ENCODE measurements at places on chromosomes 1 and 21. TPM values are rescaled to one million over a fixed set of nuclear protein-coding genes. Genes with fewer than 3 reads are reported as not detected.

The EPHA8 gene
- not detected for total RNA-seq

The CD1E gene
- not detected for total RNA-seq

The CRNN gene
- total RNA-seq: not detected

The CELA3A gene
- total RNA-seq: 2.6 TPM

The RHOU gene
- 0.10 TPM for total RNA-seq

The PROK1 gene
- not detected for total RNA-seq

The KRTAP10-3 gene
- total RNA-seq: not detected

The CD1D gene
- total RNA-seq: 0.08 TPM

The FTCD gene
- total RNA-seq: not detected

The PGLYRP4 gene
- total RNA-seq: not detected

The TMEM59 gene
- 250 TPM for total RNA-seq

The FAM177B gene
- total RNA-seq: not detected

- no peak for DNase-seq
Observed at GRCh38 chr1:31183126-31183525, 56.6 kb downstream of the NKAIN1 start.

- DNase-seq: no peak
Observed at GRCh38 chr21:45588871-45589491, 46.7 kb upstream of the SLC19A1 start.

DNA sequence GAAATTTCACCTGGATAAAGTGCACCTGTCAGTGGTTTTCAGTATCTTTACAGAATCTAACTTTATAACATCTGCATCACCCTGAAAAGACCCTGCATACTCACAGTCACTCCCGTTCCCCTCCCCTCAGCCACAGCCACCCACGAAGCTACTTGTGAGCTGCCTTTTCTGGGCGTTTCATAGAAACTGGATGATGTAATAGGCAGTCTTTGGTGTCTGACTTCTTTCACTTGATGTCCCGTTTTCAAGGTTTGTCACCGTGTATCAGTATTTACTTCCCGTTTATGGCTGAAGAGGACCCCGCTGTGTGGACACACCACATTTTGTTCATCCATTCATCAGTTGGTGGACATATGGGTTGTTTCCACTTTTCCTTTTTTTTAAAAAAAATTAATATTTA, 47.8 kb upstream of the LRRC3 start:
- DNase-seq: no peak

DNA sequence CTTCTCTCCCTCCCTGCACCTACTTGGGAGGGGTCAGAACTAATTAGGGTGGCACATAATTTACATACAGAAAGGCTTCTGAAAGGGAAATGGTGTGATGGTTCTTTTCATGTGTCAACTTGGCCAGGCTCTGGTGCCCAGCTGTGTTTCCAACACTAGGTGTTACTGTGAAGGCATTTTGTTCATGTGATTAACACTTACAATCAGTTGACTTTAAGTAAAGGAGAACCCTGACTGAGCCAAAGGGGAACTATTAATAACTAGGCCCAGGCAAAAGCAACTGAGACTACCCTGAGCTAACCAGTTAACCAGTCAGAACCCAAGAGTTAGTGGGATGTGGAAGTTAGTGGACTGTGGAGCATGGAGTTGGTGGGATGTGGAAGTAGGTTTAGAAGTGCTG, 114.9 kb downstream of the SEC16B start:
- no peak for DNase-seq

- DNase-seq: no peak
Observed at GRCh38 chr1:181531951-181532600, 48.8 kb downstream of the CACNA1E start.

- no peak for DNase-seq
Observed at GRCh38 chr1:19073311-19074186, 117.1 kb upstream of the IFFO2 start.

DNA sequence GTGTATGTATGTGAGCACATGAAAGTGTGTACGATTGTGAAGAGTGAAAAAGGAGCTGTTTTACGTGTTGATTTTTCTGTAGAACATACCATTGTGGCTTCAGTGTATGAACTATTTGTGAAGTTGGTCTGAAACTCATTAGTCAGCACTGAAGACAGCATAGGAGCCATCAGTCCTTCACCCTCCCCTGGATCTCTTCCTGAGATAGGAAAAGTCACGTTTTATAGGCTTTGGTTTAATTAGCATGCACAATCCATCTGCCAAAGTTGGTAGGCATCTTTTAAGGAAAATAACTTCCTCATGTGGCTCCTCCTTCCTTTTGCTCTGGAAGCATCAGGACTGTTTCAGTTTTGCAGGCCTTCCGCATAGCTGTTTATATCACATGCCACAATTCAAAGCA, 1.4 kb upstream of the RABIF start:
- DNase-seq: no peak

- DNase-seq: no peak
Observed at GRCh38 chr1:75725861-75726361, 1.4 kb downstream of the ACADM start.

- DNase-seq: peak; percentile 98
Observed at GRCh38 chr1:204316164-204316563, 43.6 kb downstream of the PLEKHA6 start.

DNA sequence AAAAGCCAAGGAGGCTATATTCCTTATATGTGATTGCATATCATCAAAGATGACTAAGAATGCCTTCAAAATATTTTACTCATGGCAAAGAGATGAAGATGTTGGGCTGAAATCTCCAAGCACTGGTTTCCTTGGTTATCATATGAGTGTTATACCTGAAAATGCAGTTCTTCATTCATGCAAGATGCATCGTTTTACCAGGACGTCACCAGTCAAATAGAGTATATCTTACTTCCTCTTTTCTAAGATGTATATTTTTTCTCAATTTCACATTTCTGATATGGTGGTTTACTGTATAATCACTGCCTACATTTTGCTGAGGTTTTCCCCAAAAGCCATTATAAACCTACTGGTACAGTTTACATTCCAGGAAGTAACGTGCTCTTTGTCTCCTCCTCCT, 1085.7 kb downstream of the NCAM2 start:
- DNase-seq: no peak

GRCh38 chr1:81558291-81559076, 242.2 kb upstream of the ADGRL2 start:
- no peak for DNase-seq

DNA sequence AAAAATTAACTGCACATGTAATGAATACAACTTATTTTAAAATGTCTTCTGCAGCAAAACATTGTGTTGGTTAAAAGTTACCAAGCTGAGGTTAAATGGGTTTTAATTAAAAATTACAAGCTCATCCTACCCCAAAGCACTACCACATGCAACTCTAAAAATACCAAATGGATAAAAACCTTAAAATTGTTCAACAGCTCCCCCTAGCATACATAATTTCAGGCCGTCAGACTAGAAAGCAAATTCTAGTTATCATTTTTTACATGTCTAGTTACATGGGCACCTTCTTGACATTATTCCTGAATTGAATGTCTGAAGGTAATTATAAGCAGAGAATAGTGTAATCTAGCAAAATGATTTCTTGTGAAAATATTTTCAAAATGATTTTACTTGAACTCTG, 176.5 kb downstream of the C1orf21 start:
- peak; percentile 67 for DNase-seq

DNA sequence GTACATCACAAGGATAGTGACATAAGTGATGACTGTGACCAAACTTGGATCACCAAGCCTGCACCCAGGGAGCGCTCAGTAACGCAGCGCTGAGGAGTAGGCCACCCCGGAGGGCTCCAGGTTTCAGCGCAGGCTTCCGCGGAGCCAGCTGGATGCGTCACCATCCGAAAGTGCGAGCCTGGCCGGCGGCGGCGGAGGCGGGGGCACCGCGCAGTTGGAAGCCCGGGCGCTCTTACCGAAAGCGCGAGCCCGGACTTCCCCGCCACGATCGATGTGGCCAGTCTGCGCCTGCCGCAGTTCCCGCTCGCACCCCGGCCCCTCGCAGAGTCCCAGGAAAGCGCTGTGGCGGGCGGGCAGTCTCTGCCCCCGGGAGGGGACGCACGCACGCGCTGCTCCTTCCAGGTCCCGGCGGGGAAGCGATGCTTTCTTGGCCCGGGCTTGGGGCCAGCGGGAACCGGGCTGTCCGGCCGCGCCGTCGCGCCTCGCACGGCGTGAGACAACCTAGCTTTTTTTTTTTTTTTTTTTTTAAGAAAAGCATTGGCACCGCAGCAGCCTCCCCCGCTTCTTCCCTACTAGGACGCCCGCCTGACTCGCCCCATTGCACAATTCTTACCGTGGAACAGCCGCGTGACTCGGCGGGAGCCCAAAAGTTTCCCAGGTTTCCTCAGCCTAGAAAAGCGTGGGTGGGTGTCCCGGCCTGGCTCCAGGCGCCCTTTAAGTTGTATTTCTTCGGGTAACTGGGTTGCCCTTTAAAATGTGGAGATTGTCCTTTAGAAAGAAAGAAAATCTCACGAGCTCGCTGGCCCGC, 36.4 kb upstream of the JAK1 start:
- DNase-seq: peak; percentile 55

GRCh38 chr1:184166485-184166884, 115.0 kb downstream of the TSEN15 start:
- DNase-seq: no peak

DNA sequence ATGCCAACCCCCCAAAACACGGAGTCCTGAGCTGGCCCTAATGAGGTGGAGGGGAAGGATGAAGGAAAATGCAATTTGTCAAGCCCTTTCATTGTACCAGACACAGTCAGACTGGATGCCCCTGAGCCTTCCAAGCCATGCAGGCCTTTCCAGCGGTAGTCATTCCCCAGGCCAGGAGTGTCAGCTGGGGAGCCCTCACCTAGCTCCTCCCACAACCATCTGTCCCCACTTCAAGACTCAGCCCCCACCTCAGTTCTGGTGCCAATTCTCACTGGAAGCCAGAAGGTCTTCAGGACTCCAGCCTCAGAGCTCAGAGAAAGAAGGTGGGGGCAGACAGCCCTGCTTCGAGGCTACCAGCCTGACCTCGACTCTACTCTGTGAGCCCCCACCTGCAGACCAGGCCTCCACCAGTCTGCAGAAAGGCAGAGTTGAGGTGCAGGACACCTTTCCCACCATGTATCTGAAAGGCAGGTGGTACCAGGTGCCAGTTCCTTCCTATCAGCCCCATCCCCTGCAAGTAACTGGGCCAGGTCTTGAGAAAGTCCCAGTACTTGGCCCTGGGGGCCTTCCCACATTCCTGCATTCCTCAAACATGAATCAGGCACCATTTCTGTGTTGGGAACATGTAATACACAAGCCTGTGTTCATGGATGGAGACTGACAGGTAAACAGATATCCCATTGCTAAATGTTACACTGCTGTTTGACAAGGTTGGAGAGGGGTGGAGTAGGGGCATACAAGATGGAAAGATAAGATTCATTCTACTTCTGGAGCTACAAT, 180.6 kb upstream of the EDN2 start:
- DNase-seq: no peak

All from myocyte (in vitro differentiated cells).